ENCODE measurements at places on chromosomes 16 and 17. TPM values are rescaled to one million over a fixed set of nuclear protein-coding genes. Genes with fewer than 3 reads are reported as not detected.

DNA sequence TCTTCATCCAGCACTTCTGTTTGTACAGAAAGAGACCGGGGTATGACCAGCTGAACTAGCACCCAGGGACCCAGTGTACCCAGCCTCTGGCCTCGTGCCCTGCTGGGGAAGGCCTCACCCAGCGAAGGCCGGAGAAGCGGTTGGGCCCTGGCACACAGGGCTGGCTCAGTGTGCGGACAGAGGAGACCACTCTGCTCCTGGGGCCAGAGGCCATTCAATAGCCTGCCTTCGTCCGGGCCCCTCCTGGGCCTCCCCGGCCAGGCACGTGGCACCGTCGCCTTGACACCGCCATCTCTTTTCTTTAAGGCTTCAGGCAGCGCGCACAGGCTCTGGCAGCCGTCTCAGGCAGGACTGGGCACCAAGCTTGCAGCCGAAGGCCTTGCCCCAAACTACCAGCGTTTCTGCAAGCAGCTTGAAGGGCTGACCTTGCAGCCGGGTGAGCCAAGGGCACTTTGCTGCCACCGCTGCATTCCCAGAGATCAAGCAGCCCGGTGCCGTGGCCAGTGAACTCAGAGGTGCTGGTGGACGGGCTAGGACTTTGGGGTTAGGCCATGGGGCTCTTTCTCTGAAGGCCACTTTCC, 8.0 kb downstream of the TAX1BP3 start:
- H3K4me3 ChIP-seq: no peak overlapping the region
- no peaks in the 10 kb centered on the region for H3K4me1 ChIP-seq
- peaks cover 16% of the 10 kb centered on the region for H3K36me3 ChIP-seq
- DNase-seq: no peak
- no peak overlapping the region for H3K27ac ChIP-seq
- peaks cover 14% of the 10 kb centered on the region for H3K27me3 ChIP-seq

DNA sequence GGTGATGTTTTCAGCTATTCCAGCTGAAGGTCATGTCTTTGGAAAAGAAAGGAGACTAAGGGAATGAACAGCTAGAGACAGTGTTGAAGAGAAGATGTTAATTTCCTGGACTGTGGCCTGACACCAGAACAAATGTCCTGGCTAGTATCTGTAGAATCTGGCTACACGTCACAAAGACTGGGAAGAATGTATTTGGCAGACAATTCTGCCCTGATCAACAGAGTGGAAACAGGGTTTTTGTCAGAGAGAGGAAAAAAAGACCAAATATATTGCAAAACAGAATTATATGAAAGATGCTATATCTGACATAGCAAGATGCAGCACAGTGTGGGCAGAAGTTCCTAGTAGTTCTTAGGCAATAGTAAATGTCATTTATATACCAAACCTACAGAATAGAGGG, 17.0 kb upstream of the ANKFN1 start:
- H3K4me1 ChIP-seq: no peaks in the 10 kb centered on the region
- no peak for DNase-seq
- H3K4me3 ChIP-seq: no peak overlapping the region
- H3K27ac ChIP-seq: no peak overlapping the region
- no peaks in the 10 kb centered on the region for H3K36me3 ChIP-seq

DNA sequence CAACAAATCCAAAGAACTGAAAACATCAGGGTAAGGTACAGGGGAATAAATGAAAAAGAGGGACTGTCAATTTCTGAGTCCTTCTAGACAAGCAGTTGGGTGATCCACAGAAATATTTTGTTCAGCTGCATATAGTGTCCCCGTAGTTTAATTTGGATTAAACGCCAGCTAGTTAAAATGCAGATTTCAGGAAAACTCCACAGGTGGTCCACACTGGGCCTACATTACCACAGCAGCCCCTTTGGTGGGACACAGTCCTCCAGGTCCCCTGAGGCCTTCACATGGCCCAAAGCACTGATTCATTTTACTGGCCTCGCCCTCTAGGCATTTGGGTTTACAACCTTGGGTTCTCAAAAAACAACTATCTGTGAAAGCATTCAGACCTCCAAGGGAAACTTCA, 4.6 kb downstream of the ARHGAP17 start:
- H3K27ac ChIP-seq: no peak overlapping the region
- H3K4me3 ChIP-seq: no peak overlapping the region
- peaks cover 35% of the 10 kb centered on the region for H3K4me1 ChIP-seq
- no peaks in the 10 kb centered on the region for H3K27me3 ChIP-seq

DNA sequence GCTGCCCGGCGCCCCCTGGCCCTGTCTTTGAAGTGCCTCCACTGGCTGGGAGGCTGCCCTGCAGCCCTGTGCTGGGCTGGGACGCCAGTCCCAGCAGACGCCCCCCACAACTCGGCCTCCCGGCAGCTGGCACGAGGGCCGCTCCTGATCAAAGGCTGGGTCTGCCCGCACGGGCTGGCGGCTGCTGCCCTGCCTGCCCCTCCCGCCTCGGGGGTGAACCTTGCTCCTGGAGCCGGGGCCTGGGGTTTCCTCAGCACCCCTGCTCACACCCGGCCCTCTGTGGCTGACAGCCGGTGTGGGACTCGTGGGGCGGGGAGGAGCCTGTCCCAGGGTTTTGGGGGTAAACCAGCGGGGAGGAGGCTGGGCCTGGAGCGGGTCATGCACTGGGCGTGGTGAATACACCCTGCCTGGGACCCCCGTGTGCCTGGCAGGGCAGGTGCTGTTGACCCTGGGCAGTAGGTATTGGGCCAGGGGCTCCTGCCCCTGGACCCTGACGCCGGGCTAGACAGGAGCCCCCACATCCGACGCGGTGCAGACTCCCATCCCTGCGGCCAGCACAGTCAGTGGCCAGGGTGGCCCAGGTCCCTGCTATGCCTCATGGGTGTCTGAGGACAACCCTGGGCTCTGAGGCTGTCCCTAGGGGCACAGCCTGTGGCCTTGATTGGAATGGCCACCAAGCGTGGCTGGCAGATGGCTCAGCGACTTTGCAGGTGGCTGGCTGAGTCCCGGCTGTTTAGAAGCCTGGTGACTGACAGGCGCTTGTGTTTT, 21.7 kb downstream of the CENPX start:
- H3K36me3 ChIP-seq: no peaks in the 10 kb centered on the region
- no peak overlapping the region for H3K4me3 ChIP-seq
- H3K27ac ChIP-seq: no peak overlapping the region
- H3K4me1 ChIP-seq: peaks cover 8% of the 10 kb centered on the region
- peaks cover 1% of the 10 kb centered on the region for H3K27me3 ChIP-seq

HCFC1R1 gene
- 28.7 TPM for total RNA-seq

- H3K4me1 ChIP-seq: peaks cover 40% of the 10 kb centered on the region
- no peaks in the 10 kb centered on the region for H3K36me3 ChIP-seq
- H3K27ac ChIP-seq: no peak overlapping the region
- no peak for DNase-seq
- peaks cover 14% of the 10 kb centered on the region for H3K27me3 ChIP-seq
- H3K4me3 ChIP-seq: no peak overlapping the region
These were observed 2.6 kb downstream of the RARA start for GRCh38 chr17:40311575-40311974.

- peaks cover 7% of the 10 kb centered on the region for H3K4me1 ChIP-seq
- H3K27me3 ChIP-seq: peaks cover 6% of the 10 kb centered on the region
- no peak overlapping the region for H3K27ac ChIP-seq
- no peak overlapping the region for H3K4me3 ChIP-seq
- DNase-seq: no peak
These were observed 8.9 kb upstream of the TIMP2 start for GRCh38 chr17:78933959-78934568.

DNA sequence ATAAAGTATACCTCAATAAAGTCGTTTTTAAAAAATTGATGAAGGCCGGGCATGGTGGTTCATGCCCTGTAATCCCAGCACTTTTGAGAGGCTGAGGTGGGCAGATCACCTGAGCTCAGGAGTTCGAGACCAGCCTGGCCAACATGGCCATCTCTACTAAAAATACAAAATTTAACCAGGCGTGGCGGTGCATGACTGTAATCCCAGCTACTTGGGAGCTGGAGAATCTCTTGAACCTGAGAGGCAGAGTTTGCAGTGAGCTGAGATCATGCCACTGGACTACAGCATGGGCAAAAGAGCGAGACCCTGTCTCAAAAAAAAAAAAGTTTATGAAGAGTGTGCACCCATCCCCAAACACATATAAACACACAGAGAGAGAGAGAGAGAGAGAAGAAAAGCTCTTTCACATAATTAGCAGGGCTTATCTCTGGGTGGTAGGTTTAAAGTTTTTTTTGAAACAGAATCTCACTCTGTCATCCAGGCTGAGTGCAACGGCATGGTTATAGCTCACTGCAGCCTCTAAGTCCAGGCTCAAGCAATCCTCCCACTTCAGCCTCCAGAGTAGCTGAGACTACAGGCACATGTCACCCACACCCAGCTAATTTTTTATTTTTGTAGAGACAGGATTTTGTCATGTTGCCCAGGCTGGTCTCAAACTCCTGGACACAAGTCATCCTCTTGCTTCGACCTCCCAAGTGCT, 3.0 kb downstream of the SREBF1 start:
- peak overlapping the region; percentile 58 for H3K27ac ChIP-seq
- H3K27me3 ChIP-seq: peaks cover 22% of the 10 kb centered on the region
- H3K4me1 ChIP-seq: peaks cover 55% of the 10 kb centered on the region
- no peak overlapping the region for H3K4me3 ChIP-seq
- peaks cover 13% of the 10 kb centered on the region for H3K36me3 ChIP-seq

GRCh38 chr17:13374203-13375143, 227.3 kb downstream of the HS3ST3A1 start:
- H3K27me3 ChIP-seq: no peaks in the 10 kb centered on the region
- no peaks in the 10 kb centered on the region for H3K36me3 ChIP-seq
- H3K4me1 ChIP-seq: no peaks in the 10 kb centered on the region
- no peak for DNase-seq

GRCh38 chr16:72271699-72272240, 99.8 kb upstream of the PMFBP1 start:
- peaks cover 11% of the 10 kb centered on the region for H3K4me1 ChIP-seq
- H3K27ac ChIP-seq: no peak overlapping the region
- H3K4me3 ChIP-seq: no peak overlapping the region
- DNase-seq: no peak
- no peaks in the 10 kb centered on the region for H3K27me3 ChIP-seq

- peaks cover 2% of the 10 kb centered on the region for H3K27me3 ChIP-seq
- H3K4me3 ChIP-seq: no peak overlapping the region
- no peak overlapping the region for H3K27ac ChIP-seq
- no peak for DNase-seq
These were observed 264.8 kb upstream of the RPL38 start for GRCh38 chr17:73938706-73939105.

DNA sequence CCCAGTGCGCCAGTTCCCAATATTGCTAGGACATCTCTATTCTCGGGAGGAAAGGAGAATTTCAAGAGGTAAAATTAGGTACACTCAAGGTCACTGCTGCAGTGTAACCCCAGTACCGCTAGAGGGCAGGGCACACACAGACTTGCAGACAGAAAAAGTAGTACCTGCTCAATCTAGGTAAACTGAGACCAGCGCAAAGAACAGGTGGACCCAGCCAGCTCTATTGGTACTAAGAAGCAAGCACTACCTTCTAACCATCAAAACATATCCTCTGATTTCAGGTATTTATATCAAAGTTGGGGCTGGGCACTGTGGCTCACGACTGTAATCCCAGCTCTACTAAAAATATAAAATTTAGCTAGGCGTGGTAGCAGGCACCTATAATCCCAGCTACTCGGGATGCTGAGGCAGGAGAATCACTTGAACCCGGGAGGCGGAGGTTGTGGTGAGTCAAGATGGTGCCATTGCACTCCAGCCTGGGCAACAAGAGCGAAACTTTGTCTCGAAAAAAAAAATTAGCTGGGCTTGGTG, 3.6 kb upstream of the WDR81 start:
- no peak overlapping the region for H3K27ac ChIP-seq
- no peaks in the 10 kb centered on the region for H3K36me3 ChIP-seq
- peak; percentile 64 for DNase-seq
- peaks cover 13% of the 10 kb centered on the region for H3K27me3 ChIP-seq
- H3K4me1 ChIP-seq: peaks cover 14% of the 10 kb centered on the region

SNX20 gene
- total RNA-seq: not detected

KRT15 gene
- not detected for total RNA-seq

PRR15L gene
- not detected for total RNA-seq

- no peak overlapping the region for H3K4me3 ChIP-seq
- H3K27me3 ChIP-seq: no peaks in the 10 kb centered on the region
- no peaks in the 10 kb centered on the region for H3K4me1 ChIP-seq
- DNase-seq: no peak
These were observed 54.1 kb downstream of the VMP1 start for GRCh38 chr17:59761385-59762048.

ZG16 gene
- total RNA-seq: not detected

DNA sequence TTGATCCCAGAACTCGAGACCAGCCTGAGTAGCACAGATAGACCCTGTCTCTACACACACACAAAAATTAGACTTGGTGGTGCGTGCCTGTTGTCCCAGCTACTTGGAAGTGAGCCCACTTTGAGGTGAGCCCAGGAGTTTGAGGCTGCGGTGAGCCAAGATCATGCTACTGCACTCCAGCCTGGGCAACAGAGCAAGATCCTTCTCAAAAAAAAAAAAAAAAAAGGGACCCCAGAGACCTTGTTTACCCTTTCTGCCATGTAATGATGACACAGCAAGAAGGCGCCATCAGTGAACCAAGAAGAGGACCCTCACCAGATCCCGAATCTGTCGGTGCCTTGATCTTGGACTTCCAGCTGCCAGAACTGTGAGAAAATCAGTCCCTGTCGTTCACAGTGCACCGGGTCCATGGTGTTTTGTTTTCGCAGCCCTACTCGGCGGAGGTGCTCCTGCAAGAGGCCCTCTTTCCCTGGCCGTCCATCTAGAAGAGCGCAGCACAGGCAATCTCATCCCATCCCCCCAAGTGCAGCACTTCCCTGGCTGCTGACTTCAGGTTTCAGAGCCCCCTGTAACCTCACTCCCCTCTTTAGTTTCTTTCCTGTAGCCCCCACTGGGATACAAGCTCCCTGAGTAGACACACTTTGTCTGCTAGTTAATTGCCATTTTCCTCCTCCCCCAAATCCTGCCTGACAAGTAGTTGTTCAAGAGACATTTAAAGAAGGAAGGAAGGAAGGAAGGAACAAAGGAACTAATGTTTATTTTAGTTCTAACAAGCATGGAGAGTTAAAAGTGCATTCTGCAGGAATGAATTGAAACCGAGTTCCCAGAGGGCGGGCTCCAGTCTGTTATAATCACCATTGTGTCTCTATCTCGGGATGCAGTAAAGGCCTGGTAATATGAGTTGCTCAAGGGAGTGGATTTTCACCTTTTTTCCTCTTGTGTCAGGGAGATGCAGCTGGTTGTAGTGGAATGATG, 115.3 kb downstream of the SNX29 start:
- no peaks in the 10 kb centered on the region for H3K36me3 ChIP-seq
- peaks cover 10% of the 10 kb centered on the region for H3K27me3 ChIP-seq
- peaks cover 83% of the 10 kb centered on the region for H3K4me1 ChIP-seq
- peak; percentile 21 for DNase-seq
- H3K4me3 ChIP-seq: peak overlapping the region; percentile 65

VMO1 gene
- total RNA-seq: 2.9 TPM

DNA sequence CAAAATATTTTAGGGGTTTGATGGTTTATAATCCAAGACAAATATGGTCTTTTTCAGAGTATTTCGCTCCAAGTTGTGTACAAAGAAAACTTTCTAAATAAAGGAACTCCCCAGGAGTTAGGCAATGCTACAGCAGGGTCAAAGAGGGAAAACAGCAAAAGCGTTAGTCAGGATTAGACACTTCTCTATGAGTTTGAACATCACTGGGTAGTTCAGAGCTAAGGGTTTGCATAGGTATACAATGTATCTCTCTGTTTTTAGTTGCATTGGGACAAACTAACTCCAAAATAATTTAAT, 34.8 kb downstream of the FAM20A start:
- H3K36me3 ChIP-seq: no peaks in the 10 kb centered on the region
- DNase-seq: no peak
- no peak overlapping the region for H3K4me3 ChIP-seq
- H3K4me1 ChIP-seq: no peaks in the 10 kb centered on the region
